ENCODE measurements at places on chromosomes 13 and 19.
A peak's percentile ranks its signal among the peaks of the same experiment; 100 is the strongest.

DNA sequence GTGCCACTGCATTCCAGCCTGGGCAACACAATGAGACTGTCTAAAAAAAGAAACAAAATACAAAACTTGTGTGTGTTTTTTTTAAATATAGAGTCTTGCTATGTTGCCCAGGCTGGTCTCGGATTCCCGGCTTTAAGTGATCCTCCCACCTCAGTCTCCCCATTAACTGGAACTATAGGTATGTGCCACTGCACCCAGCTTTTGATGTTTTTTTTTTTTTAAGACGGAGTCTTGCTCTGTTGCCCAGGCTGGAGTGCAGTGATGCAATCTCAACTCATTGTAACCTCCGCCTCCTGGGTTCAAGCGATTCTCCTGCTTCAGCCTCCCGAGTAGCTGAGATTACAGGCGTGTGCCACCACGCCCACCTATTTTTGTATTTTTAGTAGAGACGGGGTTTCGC, 37.0 kb downstream of the SUGP2 start:
- no peak for DNase-seq

- DNase-seq = no peak
Measured at GRCh38 chr19:30227012-30227621, 145.1 kb upstream of the ZNF536 start.

- DNase-seq = no peak
Measured at GRCh38 chr19:51719251-51719988, 4.4 kb downstream of the HAS1 start.

GRCh38 chr13:90246687-90247345, 1100.7 kb upstream of the MIR17HG start:
- no peak for DNase-seq

DNA sequence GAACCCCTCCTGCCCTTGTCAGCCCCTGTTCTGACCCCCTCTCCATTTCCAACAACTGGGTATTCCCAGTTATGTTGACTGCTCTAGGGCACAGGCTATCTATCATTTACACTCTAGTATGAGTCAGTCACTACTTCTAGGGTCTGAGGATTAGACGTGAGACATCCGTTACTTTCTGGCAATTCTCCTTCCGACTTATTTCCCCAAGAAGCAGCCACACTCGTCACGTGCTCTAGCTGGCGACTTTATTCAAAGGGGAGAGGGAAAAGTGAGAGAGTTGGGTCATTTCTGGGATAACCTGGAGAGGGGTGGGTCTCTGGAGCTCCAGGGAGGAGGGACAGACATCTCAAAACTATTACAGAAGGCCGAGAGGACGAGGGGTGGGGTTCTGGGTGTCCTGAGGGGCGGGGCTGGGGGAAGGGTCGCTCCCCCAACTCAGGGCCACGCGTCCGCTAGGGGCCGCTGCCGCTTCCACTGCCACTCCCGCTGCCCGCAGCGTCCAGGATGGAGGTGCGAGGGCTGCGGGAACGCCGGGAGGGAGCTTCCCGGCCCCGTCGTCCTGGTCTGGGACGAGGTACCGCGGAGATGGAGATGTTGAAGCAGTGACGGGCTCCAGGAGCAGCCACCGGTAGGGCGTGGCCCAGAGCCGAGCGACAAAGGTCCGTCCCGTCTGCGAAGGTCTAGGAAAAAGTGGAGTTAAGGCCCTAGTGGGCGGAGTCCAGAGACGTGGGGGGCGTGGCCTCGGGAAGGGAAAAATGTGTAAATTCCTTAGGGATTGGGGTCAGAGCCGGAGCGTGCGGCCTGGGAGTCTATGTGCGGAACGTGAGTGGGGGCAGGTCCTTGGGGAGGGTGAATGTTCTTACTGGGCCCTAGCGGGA, 8.9 kb downstream of the RTBDN start:
- DNase-seq = no peak

DNA sequence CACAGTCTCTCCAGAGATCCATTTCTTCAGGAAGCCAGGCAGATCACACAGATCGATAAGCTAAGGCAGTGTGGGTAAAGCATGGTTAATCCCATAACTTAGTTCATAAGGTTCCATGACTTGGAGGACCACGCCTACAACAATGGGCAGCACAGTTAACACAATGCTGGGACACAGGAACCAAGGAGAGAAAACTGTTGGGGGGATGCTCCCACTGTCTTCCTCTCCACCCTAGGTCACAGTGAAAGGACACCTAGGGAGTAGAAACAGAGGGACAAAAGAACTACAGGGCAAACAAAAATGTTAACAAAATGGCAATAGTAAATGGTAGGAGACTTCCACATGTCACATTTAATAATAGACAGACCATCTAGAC, 20.8 kb upstream of the ZNF181 start:
- DNase-seq = no peak

DNA sequence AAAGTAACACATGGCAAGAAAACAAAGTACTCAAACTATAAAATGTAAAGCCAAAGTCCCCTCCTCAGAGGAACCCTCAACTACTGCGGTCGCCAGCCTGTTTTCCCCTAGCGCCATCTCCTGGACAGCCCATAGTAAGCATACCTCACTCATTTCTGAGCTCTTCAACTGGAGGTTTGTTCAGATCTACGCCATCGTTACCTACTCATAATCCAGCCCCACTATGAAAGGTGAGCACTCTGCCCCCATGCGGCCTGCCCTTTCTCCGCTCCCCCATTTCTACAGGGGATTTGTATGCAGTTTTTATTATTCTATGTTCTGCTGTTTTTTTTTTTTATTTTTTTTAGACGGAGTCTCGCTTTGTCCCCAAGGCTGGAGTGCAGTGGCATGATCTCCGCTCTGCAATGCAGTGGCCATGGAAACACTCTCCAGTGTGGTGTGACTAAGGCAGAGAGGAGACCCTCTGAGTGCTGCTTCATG, 26.2 kb downstream of the OPA3 start:
- DNase-seq = peak; percentile 63

DNA sequence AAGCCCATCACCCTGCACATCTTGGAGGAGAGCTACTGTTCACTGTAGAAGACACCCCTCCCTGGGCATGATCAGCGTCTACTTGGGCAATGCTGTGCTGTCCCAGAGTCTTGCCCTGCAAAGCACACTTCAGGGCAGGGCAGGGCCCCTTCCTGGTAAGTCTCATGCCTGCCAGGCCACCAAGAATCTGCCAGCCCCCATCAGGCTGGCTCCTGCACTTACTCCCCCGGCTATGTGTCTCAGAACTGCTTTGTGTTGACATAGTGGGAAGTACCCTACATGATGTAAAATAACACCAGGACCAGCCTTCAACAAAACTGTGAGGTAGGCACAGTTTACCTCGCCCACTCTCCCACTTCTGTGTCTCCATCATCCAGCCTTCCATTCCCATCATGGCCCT, 27.8 kb upstream of the ATP12A start:
- no peak for DNase-seq

- DNase-seq = no peak
Measured at GRCh38 chr13:44440046-44440608, 66.5 kb downstream of the SERP2 start.
